Anterior cingulate cortex (tissue), 58 donors: ENCODE measurements at places on chromosomes 4 and X.

GRCh38 chrX:42131856-42132255, 208.5 kb upstream of the CASK start:
- no peak for DNase-seq

GRCh38 chr4:101282076-101282844, 65.1 kb downstream of the PPP3CA start:
- DNase-seq, result no peak

GRCh38 chrX:107508925-107509324, 59.5 kb downstream of the FRMPD3 start:
- DNase-seq, result no peak

- DNase-seq, result no peak
Observed at GRCh38 chr4:113086172-113086695, 36.8 kb downstream of the ANK2 start.

- no peak for DNase-seq
Observed at GRCh38 chr4:154612472-154613414, at the start of gene FGG. TSS of gene FGG (minus strand) at chr4:154612656. CDS start at chr4:154612609, 47 bp downstream.

- no peak for DNase-seq
Observed at GRCh38 chr4:155819066-155819465, 47.0 kb downstream of the ASIC5 start.

DNA sequence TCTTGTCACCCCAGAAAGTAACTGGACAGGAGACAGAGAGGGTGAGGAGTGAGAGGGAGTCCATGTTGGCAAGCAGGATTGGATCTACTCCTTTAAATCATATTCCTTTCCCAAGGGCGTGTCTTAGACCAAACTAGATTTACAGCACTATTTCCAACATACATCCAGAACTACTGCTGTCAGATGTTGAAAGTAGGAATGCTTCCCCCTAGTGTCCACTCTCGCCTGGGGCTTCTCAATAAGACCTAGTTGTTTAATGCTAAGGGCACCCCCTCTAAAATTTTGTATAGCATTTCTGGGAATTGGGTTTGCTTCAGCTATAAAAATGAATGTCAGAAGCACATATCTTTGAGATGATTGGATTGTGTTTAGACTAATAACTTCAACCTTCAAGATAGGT, 13.3 kb downstream of the OFD1 start:
- DNase-seq, result no peak

DNA sequence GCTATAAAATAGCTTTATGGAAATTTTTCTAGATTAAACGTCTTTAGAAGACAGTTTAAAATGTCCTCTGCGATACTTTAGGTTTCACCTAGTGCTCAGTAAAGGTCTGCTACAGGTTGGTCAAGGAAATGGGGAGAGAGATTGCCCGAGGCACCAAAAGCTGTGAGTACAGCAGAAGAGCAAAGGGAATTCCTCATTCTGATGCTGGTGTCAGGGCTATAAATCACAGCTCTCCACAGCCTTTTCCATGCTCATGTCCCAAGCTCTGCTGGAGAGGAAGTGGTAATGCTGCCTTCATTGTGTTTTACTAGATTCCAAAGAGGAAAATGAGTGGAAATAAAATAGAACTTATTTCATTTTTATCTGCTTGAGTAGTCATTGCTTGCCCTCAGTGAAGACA, 2060.4 kb downstream of the ARAP2 start:
- DNase-seq, result no peak

DNA sequence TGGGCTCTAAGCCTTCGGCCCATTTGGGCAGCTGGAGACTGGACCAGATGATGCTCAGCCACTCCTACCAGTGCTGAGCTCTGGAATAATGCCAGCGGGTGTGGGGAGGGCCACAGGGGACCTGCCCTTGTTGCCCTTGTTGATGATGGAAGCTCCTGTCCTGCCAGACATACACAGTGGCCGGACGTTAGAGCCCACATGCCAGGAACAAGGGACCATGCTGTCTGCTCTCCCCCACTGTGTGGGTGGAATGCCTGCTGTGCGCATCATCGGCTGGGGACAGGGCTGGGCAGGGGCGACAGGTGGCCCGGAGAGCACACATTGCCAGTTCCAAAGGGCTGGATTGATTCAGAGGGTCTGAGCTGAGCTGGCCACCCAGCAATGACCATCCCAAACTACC, 2.0 kb downstream of the ABLIM2 start:
- no peak for DNase-seq

DNA sequence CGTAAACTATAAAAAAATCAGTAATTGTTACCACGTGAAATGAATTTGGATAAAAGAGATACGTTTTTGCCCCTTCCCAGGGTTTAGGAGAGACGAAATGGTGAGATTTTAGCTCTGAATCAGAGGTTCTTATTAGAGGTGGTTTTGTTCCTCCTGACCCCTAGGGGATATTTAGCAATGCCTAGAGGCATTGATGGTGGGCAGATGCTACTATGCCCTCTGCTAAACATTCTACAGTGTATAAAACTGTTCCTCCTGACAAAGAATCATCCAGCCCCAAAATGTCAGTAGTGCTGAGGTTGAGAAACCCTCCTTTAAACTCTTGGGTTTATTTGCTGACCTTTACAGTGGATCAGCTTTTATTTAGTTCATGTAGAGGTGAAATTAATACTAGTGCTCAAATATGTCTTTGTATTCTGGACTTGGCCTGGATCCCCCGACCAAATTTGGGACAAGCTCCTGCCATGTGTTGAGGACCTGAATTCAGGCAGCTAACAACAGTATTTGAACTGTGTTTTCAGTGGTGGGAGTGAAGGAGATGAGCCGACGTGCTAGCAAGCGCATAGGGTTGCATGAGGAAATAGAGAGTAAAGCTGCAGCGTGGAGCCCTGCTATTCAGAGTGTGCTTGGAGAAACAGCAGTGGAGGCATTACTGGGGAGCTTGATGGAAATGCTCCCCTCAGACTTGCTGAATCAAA, 126.1 kb downstream of the PTTG2 start:
- no peak for DNase-seq

- DNase-seq, result no peak
Observed at GRCh38 chr4:147012059-147012707, 66.5 kb upstream of the TTC29 start.

DNA sequence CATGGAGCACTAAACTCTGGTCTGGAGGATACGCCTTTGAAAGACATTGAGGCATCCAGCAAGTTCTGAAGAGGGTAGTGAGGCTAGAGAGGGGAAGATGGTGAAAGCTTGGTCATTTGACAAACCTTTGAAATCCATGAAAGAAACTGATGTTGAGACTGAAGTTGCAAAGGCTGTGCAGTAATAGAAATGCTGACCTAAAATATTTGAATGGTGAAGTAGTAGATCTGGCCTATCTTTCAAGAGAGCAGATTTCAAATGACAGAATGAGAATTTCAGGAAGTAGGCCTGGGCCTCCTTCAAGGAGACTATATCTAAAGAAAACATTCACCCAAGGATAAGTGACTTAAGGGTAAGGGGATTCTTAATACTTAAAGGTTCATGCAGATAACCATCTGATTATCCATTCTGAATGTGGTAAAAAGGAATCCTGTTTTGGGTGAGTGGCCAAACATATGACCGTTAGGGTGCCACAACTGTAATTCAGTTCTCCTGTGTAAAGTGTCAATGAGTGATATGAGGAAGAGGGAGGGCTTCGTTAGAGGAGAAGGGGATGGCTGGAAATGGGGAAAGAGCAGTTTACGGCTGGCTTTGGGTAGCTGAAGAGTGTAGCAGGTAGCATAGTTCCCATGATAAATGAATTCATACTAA, 62.2 kb downstream of the AMELX start:
- no peak for DNase-seq

- no peak for DNase-seq
Observed at GRCh38 chrX:107298276-107298675, 91.9 kb downstream of the DNAAF6 start.

DNA sequence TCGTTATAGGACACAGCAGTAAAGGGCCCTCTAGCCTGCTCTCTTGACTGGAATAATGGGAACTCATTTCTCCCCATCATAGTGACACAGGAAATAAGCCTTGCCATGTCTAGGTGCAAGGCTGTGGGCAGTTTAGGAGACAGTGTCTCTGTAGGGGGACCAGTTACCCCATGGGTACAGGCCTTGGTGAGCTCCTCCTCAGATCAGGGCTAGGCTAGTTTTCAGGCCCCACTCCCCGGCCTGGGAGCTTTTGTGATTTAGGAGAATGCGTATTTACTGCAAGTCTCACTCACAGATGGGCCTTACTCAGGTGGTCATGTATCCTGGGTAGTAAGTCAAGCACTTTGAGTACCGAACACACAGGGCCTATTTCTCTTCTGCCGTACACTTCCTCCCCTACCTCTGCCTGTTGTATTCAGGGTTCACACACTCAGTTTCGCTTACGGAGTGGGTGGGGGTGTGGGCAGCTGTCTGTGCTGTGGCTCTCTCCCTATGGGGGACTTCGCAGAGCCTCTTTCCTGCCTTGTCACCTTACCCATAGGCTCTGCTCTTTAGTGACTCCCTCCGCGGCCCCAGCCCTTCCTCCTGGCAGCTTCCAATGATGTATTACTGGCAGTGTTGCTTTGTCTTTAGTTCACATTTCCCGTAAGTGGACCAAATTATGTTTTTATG, 34.2 kb downstream of the FAM193A start:
- no peak for DNase-seq

DNA sequence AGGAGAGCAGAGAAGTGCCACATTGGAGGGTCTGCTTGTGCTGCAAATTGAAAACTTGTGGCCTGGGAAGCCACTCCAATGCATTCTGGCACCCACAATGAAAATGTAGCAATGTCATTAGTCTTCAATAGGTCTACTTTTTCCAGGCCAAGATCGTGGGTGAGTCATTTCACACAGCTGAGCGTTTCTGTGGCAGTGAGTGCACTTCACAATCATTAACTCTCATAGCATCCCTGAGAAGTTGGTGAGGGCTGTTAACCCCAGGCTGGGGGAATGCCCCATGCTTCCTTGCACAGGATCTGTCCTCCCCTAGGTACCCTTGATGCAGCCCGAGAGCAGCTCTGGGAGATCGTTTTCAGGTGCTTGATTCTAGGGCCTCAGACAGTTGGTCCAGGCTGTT, 196.8 kb upstream of the ATP6AP2 start:
- no peak for DNase-seq

- no peak for DNase-seq
Observed at GRCh38 chrX:15359701-15360100, 24.4 kb upstream of the PIGA start.

- no peak for DNase-seq
Observed at GRCh38 chr4:53813998-53814397, 222.7 kb upstream of the LNX1 start.

DNA sequence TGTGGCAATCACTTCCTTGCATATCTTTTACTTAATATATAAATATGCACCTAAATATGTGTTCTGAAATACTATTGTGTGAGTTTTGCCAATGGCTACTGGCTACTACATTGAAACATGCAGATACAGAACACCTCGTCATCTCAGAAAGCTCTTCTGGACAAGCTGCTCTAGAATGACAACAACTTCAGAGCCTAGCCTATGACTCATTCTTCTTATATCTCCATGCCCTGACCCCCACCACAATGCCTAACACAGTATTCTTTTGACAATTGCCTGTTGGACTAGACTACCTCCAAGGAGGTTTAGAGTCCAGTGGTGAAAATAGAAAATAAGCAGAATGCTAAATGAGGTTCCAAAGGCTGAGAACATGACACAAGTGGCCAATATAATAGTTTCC, 17.6 kb upstream of the DMP1 start:
- DNase-seq, result no peak

- DNase-seq, result no peak
Observed at GRCh38 chr4:25948051-25948450, 34.0 kb downstream of the SMIM20 start.

DNA sequence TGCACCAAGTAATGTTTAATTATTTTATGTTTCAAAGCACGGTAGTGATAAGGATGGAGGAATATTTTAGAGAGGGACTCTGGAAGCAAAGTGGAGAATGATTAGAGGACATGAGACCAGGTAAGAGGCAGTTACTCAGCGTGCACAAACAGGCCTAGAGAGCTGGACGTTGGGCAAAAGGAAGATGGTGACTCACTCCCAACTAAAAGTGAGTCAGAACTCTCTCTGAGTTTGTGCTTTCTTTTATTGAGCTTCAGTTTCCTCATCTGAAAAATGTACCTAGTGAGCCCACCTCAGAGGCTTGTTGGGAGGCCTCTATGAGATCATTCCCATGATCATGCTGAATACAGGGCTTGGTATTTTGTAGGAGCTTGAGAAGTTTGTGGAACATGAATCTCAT, 1.6 kb upstream of the ZC4H2 start:
- DNase-seq, result no peak

DNA sequence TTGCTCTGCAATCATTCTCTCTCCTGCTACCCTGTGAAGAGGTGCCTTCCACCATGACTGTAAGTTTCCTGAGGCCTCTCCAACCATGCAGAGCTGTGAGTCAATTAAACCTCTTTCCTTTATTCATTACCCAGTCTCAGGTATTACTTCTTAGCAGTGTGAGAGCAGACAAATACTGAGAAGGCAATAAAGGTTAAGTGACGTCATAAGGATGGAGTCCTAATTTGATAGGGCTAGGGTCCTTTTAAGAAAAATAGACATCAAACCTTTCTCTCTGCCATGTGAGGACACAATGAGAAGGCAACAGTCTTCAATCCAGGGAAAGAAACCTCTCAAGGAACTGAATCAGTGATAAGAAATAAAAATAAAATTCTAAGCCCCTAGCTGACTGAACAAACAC, 1262.7 kb downstream of the FAM133A start:
- DNase-seq, result no peak

DNA sequence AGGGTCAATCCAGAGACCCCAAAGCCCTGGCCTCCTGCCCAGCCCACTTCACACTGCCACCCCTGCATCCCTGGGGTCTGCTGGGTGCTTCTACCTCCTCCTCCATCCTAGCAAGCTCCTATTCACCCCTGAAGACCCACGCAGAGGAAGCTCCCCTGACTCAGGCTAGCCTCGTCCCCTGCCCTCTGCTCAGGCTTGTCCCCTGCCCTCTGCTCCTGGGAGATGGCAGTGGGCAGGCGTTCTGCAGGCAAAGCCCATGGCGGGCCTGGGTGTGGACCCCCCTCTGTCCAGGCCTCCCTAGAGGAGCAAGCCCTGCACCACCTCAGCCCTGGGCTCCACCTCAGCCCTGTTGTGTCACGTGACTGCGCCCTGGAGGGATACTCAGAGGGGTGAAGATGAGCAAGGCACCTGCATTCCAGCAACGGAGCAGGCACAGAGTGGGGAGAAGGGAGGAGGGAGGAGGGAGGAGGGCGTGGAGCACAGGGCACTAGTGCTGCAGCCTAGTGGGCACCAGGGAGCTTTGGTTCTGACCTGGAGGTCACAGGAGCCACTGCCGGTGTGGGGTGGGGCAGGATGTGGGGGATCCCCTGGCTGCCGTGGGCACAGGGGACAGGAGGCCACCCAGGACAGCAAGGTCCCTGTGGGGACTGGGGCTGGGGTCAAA, 27.6 kb upstream of the FGFR3 start:
- DNase-seq, result no peak

- DNase-seq, result no peak
Observed at GRCh38 chr4:4462970-4463369, 76.1 kb downstream of the NSG1 start.
